Mucosa of gallbladder (tissue), 1 donor: ENCODE measurements at places on chromosomes 16 and 17.

DNA sequence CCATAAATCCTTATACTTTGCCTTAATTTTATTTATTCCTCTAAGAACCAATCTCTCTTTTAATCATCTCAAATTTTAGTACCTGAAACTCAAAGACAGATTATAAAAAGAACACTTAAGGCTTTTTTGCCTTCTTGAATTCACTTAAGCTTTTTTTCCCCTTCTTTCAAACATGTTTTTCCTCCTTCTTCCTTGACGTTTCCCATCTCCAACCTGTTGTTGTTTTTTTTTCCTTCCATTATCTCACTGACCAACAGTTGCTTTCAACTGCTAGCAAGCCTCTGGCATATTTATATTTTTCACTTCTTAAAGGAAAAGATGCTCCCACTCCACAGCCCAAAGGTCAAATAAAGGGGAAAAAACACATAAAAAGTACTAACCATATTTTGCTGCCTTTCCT is 32.2 kb downstream of the SPOP start:
- no peak for DNase-seq

DNA sequence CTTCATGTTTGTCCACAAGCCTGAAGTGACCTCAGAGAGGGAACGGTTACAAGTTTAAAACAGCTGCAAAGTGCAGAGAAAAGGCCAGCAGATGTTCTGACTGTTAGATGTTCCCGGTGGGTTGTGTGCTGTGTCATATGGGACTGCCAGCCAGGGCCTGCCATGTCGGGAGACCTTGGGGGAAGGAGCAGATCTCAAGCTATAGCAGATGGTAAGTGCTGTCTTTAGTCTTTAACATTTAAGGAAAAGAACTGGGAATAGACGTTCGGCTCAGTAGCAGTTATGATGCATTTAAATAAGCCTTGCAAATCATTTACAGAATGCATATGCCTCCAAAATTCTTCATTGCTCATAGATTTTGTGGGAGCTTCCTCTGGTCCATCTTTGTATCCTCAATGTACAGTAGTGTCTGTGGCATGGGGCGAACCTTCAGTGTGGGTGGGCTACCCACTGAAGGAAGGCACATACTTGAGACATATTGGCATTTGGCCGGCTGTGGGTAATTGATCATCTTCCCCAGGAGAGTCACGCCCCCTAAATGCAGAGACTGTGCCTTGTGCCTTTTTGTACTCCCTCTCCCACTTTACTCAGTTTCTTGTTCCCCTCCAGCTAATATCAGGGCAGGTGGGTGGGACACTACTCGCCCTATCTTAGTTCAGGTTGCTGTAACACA is 131.9 kb downstream of the NPIPB5 start:
- DNase-seq: no peak

GRCh38 chr16:660459-661183 is 7.3 kb upstream of the RHOT2 start:
- peak; percentile 91 for DNase-seq

DNA sequence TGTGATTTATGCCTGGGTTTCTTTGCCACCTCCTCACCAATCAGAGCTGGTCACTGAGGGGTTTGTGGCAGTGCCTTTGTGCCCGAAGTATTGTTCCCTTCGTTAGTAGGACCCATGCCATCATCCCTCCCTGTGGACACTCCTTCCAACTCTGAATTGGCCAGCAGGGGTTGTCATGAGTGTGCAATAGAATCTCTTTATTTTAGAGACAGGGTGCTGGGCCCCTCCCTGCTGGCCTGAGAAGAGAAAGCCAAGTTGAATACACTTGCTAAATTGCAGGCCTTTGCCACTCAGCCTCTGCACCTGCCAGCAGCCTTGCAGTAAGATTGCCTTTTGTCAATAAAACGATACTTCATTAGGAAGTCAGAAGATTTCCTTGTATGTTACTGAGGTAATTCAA is 40.7 kb upstream of the SLC12A3 start:
- DNase-seq: no peak

GRCh38 chr17:17737961-17738894 is 57.0 kb downstream of the RAI1 start:
- peak; percentile 53 for DNase-seq

- no peak for DNase-seq
These were observed 25.8 kb downstream of the YPEL2 start for GRCh38 chr17:59357219-59357697.

- no peak for DNase-seq
These were observed 8.3 kb downstream of the TFAP4 start for GRCh38 chr16:4264546-4264945.
